Left renal pelvis (tissue), 4 donors: ENCODE measurements at places on chromosomes 16 and 17. TPM values are rescaled to one million over a fixed set of nuclear protein-coding genes. Genes with fewer than 3 reads are reported as not detected.

DNA sequence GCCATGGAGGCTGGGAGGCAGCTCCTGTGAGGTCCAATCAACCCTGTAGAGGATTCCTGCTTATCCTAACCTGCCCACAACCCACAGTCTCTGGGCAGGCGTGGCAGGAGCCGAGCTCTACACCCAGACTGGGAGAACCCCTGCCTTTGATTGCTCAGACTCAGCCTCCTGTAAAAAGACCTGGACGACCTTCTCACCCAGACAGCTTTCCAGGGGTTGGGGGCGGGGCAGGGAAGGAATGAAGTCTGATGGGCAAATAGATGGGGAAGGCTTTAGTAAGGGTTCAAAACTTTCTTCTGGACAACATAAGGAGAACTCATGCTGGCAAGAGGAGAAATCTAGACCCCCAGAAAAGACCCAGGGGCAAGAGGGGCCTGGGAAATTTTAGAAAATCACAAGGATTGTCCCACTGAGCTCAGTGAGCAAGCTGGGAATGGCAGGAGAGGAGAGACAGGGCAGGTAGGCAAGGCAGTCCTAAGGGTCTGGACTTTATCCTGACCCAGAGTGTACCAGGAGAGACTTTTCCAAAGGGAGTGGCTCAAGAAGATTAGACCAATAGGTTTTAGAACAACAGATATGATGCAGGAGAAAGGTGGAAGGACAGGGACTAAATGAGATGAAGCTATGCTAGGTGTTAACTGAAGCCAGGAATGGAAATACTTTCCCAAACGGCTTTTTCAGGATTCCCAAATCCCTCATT is 70.8 kb downstream of the TMEM132E start:
- no peak for DNase-seq

DNA sequence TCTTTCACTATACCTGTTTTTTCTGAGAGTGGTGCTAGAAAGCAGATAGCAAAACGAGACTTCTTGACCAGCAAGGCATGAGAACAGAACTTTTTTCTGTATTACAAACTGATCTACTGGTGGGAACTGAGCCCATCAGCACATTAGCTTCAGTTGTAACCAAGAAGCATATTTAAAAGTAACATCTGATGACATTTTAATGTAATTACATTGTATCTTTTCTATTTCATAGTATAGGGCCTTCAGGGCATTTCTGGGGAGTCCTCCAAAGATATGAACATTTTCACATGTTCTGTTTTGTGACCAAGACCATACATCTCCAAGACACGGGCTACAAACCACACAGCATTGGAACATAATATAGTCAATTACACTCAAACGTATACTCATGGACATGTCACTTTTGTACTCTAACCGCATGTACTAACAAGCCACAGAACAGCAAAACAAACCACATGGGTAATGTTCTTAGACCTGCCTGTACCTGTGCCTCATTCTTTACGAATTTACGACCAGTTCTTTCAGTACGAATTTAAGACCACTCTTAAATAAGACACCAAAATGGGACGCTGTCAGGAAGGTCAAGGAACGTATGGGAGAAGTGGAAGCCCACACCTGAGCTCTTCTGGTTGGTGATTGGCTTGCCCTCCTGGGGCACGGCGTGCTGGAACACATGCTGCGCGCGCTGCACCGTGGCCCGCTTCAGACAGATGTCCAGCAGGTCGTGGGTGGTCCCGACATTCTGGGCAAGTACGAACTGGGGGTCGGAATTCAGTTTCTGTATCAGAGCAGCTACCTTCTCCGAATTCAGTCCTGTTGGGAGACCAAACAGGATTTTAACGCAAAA is 825 bp downstream of the BLMH start:
- peak; percentile 23 for DNase-seq

GRCh38 chr17:81008140-81008539 is 16.5 kb downstream of the CHMP6 start:
- DNase-seq, result no peak

RAB40B gene
- 24.1 TPM for polyA plus RNA-seq

DNA sequence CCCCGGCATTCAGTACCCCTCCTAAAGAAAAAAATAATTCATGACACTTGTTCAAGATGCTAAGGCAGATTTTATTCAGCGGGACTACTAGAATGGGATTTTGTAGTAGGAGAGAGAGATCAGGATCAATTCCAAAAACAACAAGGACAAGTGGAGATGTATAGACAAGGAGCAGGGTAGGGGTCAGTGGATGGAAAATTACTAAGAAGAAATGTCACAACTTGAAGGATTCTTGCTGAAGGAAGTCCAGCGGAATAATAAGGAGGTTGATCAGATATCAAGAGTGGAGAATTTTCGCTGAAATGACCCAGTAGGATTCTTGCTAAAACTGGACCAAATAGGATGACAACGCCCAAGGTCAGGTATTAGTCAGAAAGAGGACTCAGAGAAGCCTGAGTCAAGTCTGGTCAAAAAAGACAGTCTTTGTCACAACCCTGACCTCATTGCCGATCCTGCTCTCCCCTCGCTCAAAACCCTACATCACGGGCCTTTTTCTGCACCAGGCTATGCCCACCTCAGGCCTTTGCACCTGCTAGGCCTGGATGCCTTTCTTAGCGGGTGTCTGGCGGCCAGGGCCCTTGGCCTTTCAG is 36.9 kb downstream of the MMD start:
- DNase-seq, result no peak

GRCh38 chr16:64440005-64440404 is 681.9 kb downstream of the CDH11 start:
- no peak for DNase-seq

KRTAP2-1 gene
- polyA plus RNA-seq, result not detected

DNA sequence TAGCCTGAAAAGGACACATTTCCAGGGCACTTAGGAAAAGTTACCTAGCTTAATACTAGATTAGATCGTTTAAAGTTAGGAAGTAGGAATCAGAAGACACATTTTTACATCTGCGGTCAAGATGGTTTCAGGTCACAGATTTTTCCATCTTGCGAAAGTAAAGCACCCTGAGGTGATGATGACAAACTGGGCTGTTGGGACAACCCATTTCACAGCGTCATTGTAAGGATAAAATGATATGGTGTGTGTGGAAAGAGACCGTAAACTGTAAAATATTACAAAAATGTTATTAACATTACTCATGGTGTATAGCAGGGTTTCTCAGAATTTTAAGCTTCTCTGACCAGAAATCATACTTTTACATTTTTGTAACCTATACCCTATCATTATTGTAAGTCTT is 10.1 kb upstream of the MAP2K6 start:
- DNase-seq, result no peak

ABCC3 gene
- polyA plus RNA-seq, result 12.2 TPM

DNA sequence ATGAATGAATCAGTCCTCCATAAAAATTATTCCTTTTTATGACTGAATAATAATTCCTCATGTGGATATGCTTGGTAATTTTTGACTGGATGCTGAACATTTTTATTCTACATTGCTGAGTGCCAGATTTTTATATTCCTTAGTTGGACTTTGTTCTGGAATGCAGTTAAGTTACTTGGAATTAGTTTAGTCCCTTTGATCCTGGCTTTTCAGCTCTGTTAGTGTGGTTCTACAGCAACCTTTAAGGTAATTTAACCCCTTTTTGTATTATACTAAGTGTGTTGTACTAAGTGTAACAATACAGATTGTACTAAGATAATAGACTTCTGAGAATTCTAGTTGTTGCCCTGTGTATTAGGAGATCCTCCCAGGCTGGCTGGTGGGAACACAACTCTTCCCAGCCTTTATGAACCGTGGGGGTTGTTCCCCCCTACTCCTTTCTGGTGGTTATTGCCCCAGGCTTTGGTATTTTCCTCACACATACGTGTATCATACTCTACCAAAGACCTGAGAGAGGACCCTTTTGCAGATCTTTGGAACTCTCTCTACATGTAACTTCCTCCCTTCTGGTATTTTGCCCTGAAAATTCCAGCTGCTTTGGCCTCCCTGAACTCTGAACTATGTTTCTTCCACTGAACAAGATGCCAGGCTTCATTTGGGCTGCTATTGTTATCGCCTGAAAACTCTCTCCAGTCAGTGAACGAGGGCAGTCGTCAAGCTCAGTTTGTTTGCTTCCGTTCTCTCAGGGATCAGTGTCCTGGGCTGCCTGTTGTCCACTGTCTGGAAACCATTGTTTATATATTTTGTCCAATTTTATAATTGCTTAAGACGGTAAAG is 30.5 kb downstream of the TANGO6 start:
- no peak for DNase-seq

KRT31 gene
- not detected for polyA plus RNA-seq

CKLF gene
- 44.3 TPM for polyA plus RNA-seq

- no peak for DNase-seq
These were observed 31.6 kb downstream of the IFT140 start for GRCh38 chr16:1580256-1580655.

TBC1D3H gene
- polyA plus RNA-seq, result not detected

GRCh38 chr16:81266680-81267095 is 28.2 kb downstream of the BCO1 start:
- DNase-seq, result no peak

BEAN1 gene
- 1.2 TPM for polyA plus RNA-seq

TANGO6 gene
- 7.7 TPM for polyA plus RNA-seq

GRCh38 chr16:65793781-65794180 is 572.7 kb upstream of the CDH5 start:
- DNase-seq, result no peak

DNA sequence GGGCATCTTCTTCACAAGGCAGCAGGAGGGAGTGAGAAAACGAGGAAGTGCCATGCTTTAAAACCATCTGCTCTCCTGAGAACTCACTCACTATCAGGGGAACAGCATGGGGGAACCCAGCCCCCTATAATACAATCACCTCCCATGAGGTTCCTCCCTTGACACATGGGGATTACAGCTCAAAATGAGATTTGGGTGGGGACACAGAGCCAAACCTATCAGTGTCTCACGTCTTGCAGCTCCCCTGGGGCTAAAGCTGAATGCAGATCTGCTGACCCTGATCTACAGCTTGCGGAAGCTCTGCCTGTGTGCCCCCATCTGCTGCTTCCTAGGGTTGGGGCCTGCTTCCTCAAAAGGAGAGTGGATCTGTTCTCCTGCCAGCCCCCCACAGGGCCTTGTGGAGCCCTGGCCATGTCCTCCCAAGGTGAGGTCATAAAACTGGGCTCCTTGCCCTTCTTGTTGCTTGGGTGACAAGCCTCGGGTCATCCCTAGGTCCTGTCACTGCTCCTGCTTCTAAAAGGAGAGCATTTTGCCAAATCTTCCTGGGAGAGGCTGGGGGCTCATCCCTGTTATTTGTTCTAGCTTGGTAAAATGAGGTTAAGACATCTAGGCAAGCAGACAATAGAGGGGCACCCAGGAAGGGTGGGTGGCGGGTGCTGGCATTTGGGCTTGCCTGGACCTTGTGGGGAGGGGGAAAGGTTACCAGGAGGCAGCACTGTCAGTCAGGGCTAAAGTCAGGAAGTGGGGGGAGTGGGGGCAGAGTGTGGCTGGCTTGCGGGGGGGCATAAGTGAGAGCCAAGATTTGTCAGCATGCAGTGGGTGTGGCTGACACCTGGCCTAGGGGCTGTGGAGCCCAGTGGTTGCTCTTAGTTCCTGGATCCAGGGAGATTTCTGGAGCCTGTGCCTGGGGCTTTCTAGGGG is 16.0 kb downstream of the KRT33A start:
- no peak for DNase-seq

DNA sequence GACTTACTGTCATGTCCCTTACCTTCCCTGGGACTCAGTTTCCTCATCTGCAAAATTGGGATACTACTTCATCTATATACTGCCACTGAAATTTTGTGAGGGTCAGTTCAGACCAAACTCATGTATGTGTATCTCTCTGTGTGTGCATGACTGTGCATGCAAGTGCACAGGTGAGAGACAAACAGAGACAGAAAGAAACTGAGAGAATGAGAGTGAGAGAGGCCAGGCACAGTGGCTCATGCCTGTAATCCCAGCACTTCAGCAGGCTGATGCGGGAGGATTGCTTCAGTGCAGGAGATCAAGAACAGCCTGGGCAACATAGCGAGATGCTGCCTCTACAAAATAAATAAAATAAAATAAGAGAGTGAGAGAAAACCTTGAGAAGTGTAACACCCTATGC is 32.1 kb upstream of the SLC6A2 start:
- no peak for DNase-seq

DNA sequence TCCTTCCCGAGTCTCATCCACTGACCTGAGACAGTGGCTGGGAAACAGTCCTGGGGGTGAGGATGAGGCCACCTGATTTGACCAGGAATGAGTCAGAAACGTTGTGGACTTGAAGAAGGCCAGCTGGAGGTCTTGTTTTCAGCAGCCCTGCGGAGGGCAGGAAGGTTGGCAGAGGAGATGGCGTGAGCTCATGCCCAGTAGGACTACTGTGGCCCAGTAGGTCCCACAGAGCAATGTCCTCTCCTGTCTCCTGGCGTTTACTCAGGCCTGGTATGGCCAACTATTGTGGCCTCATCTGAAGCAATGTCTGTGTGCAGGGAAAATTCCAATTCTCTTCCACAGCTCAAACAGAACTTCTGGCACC is 84.1 kb upstream of the DNAJA2 start:
- DNase-seq, result no peak

DNA sequence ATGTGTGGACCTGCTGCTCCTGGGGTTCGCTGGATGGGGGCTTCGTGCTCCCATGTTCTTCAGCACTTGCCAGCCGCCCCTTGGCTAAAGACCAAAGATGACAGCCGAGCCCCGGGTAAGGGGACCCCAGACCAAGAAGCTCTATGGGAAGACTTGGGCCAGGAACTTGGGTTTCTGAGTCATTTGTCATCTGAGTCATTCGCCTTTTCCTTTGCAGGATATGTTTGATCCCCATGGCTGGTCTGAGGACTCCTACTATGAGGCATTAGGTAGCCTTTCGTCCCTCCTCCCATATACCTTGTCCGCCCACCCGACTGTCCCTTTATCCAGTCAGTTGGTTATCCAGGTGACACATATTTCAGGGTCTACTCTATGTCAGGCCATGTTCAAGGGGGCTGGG is 17.7 kb upstream of the ITGB4 start:
- DNase-seq, result no peak

- DNase-seq, result no peak
These were observed 7.1 kb upstream of the FTSJ3 start for GRCh38 chr17:63834431-63835166.

DNA sequence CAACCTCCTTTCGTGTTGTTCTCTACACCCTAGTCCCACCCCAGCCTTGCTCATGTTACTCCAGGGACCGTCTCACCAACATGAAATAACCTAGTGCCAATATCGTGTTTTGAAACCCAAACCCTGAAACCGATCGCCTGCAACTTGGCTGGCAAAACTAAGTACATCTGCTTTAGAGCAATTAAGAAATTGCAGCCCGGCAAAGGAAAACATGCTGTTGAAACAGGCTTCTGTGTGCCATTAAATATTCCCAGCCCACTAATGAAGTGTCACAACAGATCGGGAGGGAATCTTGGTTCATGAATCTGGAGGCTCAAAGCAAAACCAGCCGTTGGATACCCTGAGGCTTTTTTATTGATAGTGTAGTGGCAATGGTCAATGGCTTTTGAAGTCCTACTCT is 48.3 kb upstream of the GPR139 start:
- no peak for DNase-seq
